ENCODE measurements at places on chromosomes 2 and 18. TPM values are rescaled to one million over a fixed set of nuclear protein-coding genes. Genes with fewer than 3 reads are reported as not detected.

The RAD51AP2 gene
- total RNA-seq: not detected

GRCh38 chr2:10239561-10239967, 63.1 kb upstream of the HPCAL1 start:
- H3K27ac ChIP-seq: no peak overlapping the region
- H3K4me1 ChIP-seq: peaks cover 7% of the 10 kb centered on the region
- peaks cover 2% of the 10 kb centered on the region for H3K27me3 ChIP-seq
- H3K4me3 ChIP-seq: no peak overlapping the region
- DNase-seq: peak; percentile 59
- H3K36me3 ChIP-seq: no peaks in the 10 kb centered on the region

DNA sequence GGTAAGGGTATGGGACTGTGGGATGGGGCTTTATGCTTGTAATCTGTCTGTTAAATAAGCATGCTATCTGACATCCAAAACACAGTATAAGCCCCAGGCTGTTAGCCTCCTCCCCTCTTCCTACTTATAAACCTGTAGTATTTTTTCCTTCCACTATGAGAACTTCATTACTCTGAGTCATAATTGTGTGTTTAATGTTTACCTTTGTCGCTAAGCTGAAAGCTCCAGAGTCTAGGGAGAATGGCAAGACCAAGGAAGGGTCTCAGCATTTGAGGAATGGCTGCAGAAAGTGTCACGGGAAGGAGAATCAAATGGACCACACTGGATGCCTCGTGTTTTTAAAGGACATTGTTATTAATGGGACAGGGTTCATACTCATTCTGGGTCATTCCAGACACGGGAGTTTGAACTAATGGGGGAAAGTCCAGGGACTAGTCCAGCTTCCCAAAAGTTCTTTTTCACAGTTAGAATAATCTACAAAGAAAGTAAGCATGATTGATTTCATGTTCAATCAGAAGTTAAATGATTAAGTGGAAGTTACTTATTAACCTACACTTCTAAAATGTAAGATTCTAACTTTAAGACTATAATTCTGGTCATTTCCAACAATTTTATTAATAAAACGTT, 292.2 kb downstream of the AFF3 start:
- DNase-seq: no peak
- no peaks in the 10 kb centered on the region for H3K4me1 ChIP-seq
- no peak overlapping the region for H3K4me3 ChIP-seq
- no peak overlapping the region for H3K27ac ChIP-seq
- H3K36me3 ChIP-seq: no peaks in the 10 kb centered on the region

DNA sequence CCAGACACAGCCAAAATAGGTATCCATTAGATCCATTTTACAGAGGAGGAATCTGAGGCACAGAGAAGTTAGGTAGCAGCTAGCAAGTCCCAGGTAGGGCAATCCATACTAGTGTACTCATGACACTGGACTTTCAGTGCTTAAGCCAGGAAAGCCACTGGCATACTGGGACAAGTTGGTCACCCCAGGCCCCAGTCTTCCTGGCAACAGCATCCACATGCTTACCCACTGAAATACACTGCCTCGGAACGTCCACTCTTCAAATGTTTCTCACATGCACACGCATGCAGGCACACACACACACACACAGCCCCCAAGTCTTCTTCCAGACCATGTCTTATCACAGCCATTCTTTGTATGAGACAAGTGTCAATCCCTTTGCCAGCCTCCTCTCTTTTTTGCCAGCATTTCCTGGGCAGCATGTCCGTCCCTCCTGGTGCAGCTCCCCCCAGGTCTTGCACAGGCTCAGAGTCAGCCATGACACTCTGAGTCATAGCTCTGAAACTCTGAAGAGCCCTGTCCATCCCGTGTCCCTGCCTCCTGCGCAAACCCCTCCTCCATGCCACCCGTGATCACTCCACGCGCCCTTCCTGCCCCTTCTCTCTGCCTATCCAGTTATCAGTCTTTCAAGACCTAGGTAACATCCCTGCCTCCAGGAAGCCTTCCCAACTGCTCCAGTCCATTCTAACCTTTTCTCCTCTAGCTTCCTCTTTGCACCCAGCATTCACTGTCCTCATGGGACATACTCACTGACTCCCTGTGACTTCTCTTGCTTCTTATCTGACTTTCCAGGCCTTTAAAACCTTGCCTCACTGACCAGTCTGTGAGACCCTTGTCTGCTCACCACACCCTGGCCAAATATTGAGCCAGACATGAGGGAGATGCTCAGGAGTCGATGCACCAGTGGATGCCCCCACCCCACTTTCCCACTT, 10.9 kb upstream of the TEX261 start:
- H3K4me3 ChIP-seq: no peak overlapping the region
- H3K27me3 ChIP-seq: peaks cover 10% of the 10 kb centered on the region
- no peak overlapping the region for H3K27ac ChIP-seq

The HNMT gene
- not detected for total RNA-seq
